ENCODE measurements at places on chromosomes 16 and 17. TPM values are rescaled to one million over a fixed set of nuclear protein-coding genes. Genes with fewer than 3 reads are reported as not detected.
A peak's percentile ranks its signal among the peaks of the same experiment; 100 is the strongest.

GRCh38 chr16:81798311-81799137 lies 19.4 kb downstream of the PLCG2 start:
- peak; percentile 97 for DNase-seq

- DNase-seq, result no peak
Observed at GRCh38 chr17:49457564-49458535, 37.2 kb upstream of the NGFR start.

- DNase-seq, result no peak
Observed at GRCh38 chr16:9687737-9688319, 494.4 kb downstream of the GRIN2A start.

DNA sequence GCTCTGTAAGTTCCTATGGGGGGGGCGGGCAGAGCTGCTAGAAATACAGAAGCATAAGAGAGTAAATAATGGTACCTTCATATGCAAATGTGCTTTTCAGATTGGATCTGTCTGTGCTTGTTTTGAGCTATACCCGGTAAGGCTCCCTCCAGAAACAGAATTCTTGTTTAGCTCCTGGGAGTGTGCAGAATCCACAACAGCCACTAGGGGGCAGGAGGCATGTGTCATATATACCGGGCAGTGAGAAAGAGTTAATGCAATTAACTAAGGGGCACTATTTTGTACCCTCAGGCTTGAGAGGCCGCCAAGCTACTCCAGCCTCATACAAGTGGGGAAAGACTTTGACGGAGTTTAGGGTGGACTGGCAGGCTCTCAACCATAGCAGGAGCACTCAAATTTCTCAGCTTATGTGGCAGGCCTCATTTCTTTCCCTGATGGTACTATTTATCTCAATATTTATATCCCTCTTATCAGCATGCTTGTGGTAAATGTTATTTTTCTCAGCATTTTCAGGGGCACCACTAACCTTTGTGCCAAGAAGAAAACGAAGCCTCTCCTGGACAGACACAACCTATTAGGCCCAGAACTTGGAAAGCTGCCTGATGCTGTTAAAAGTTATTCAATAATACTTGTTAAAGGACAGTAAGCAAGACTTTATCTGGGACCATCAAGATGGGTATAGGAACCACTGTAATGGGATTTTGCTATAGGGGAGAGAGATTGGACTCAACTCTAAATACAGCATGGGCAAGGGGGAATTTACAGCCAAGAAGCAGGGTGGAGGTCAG lies 10.7 kb upstream of the CENPV start:
- DNase-seq, result peak; percentile 61

- DNase-seq, result no peak
Observed at GRCh38 chr16:76941113-76941512, 249.9 kb upstream of the MON1B start.

- DNase-seq, result no peak
Observed at GRCh38 chr16:87795336-87795735, 29.6 kb upstream of the KLHDC4 start.

- DNase-seq, result no peak
Observed at GRCh38 chr17:36507266-36507665, 20.8 kb downstream of the ZNHIT3 start.

DNA sequence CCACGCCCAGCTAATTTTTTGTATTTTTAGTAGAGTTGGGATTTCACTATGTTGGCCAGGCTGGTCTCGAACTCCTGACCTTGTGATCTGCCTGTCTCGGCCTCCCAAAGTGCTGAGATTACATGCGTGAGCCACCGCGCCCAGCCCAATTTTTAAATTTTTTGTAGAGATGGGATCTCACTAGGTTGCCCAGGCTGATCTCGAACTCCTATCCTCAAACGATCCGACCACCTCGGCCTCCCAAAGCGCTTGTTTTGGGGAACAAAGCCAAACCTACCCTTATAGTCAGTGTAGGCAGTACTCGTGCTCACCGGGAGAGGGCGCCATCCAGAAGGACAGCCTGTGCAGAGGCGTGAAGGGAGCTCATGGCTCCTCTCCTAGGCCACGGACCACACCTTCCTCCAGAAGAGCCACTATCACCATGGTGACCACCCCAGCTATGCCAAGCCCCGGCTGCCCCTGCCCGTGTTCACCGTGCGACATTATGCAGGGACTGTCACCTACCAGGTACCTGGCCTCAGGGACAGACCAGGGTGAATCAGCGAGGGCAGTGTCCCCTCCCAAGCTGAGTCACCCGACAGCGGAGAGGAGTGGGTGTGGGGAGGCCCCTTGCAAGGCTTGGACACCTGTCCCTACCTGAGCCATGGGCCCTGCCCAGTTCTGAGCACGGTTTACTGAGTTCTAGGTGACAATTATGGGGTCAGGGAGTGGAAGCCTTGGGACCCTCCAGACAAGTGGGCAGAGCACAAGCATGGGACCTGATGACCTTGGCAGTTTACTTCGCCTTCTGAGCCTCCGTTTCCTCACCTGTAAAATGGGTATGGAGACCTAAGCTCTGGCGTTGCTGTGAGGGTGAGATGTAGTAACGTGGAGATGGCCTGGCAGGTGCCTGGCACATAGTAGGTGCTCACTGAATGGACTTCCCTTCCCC lies 13.7 kb downstream of the MYO15B start:
- DNase-seq, result no peak

DNA sequence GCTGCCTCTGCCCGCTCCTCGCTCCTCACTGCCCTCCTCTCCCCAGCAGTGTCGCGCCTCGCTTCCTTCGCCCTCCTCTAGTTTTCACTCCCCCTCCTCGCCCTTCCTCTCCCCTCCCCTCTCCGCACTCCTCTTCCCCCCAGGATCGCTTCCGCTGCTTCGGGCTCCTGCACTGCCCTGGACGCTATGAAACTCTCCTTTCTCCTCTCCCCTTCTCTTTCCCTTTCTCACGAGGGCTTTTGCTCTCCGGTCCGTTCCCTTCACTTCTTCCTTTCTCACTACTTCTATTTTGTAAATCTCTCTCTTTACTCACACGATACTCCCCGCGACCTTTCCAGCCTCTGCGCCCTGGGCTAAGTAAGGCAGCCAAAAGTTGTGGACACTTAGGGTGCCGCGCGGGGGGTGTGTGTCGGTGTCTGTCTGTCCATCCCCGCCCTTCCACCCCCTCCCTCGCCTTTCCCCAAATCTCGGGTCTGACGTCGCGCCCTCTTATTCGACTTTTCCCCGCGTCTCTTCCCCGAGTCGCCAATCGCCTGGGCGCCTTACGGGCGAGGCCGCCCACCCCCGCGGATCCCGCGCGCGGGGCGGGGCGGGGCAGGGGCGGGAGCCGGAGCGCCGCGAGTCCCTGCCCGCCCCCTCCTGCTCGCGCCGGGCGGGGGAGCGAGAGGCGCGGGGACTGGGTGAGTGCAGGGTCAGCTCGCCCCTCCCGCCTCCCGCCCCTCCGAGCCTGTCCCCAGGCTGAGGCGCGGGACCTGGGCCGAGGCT lies at the start of gene IRX3:
Gene IRX3 (minus strand): TSS at position 422 of the 765 bp plus-strand sequence. CDS start 737 bp downstream, outside the sequence.
- DNase-seq, result no peak

DNA sequence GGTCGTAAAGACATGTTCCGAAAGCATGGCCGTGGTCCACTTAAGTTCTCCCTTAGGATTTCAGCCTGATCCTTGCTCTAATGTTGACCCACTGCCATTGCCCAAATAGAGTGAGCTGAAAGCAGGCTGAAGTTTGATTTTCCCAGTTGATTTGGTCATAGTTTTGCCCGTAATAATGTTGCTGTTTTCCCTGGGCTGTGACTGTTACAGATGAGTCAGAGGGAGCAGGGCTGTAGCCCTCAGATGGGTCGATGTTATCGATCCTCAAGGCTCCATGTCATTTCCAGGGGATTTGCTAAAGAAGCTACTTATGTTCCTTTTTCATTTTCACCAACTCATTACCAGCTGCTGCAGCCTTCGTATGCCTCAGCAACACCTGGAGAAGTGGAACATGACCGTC lies 169.0 kb upstream of the ZFHX3 start:
- DNase-seq, result no peak

DNA sequence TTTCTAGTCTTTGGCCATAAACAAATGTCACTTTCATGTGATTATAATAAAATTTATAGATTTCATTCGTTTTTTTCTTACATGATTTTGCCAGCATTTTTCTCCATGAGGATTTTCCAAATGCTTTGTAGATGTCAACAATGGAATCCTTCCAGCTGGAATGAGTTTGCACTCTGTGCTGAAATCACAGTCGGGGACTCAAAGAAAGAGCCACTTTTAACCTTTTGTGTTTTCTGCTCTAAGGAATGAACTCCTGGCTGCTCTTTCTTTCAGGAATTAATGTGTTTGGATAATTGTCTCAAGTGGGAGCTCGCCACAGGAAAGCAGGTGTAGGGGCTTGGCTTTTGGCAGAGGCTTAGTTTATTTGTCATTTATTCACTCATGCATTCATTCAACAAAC lies 372.3 kb upstream of the SALL1 start:
- no peak for DNase-seq

DNA sequence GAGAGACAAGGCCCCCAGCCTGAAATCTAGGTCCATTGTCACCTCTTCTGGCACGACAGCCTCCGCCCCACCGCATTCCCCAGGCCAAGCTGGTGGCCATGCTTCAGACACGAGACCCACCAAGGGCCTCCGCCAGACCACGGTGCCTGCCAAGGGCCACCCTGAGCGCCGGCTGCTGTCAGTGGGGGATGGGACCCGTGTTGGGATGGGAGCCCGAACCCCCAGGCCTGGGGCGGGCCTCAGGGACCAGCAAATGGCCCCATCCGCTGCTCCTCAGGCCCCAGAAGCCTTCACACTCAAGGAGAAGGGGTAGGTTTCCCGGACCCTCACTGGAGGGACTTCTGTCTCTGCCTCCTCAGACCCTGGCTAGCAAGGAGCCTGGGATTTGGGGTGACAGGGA lies 1.0 kb downstream of the TEDC2 start:
- DNase-seq, result no peak

DNA sequence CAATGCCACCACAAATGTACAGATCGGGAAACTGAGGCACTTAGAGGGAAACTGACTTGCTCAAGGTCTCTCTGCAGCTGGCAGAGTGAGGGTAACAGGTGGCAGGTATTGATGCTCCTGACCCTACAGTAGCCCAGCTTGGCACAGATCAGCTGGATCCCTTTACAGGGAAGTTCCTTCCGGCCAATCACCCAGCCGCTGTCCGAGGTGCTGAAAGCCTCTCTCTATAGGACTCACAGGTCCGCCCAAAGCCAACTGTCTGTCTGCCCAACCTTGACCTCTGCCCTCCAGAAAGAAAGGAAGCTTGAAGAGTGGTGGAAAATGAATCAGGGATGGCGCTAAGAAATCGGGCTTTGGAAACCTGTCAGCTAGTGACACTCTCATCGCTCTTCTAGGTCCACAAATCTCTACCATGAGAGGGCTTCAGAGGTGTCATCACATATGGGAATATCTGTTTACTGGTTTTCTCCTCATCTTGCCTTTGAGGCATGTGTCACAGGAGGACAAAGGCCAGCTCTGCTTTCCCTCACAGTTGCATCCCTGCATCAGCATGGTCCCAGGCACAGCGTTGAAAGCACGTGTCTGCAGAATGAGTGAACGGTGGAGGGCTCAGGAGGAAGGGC lies 246.2 kb downstream of the KATNIP start:
- DNase-seq, result no peak

DNA sequence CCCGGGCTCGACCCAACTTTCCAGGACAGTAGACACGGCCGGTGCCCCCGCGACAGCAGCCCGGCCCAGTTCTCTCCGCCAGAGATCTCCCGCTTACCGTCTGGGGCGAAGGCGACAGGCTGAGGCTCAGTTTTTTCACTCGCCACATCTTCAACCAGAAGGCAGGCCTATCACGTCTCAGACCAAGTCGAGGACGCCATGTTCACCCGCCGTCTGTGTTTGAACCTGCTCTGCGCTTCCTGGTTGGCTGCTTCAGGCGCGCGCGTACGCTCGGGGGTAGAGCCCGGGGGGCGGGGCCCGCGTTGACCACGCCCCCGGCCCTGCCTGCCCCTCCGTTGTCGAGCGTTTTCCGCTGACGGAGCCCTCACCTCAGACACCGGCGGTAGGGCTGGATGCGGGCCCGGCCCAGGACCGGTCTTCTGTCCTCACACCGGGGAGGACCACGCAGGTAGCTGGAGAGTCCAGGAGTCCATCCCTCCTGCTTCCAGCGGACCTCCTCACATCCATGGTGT lies at the start of gene SPAG5:
Gene SPAG5 (minus strand): TSS at position 227 of the 512 bp plus-strand sequence. CDS start 79 bp downstream, at position 148.
- peak; percentile 80 for DNase-seq

- DNase-seq, result no peak
Observed at GRCh38 chr17:7204336-7204735, 15.3 kb downstream of the DLG4 start.

- DNase-seq, result no peak
Observed at GRCh38 chr17:28518578-28518977, 12.4 kb downstream of the FOXN1 start.

DNA sequence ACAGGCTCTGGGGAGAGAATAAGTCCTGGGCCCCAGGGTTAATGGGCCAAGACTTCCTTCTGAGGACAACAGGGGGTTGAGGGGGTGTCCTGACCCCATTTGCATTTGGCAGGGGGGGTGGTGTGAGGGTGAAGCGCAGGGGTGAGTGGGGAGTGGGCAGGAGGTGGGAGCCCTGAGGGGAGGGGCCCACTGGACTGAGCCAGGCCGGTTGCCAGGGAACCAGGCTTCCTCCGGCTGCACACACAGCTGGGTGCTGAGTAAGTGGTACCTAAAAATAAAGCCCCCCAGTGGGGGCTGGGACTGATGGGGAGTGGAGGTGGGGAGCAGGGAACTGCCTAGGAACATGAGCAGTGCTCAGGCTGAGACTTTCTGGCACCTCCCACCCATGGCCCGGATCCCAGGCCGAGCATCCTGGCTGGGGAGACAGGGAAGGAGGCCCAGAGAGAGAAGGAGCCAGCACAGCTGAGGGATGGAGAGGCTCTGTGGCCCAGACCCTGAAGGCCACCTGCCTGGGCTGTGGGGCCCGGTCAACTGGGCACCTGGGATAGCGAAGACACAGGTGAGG lies 7.5 kb upstream of the RASD1 start:
- no peak for DNase-seq

- DNase-seq, result no peak
Observed at GRCh38 chr16:12609937-12610699, 193.6 kb downstream of the CPPED1 start.

FTO gene
- 51.7 TPM for total RNA-seq

KRT40 gene
- not detected for total RNA-seq

TBX4 gene
- total RNA-seq, result not detected

ASGR1 gene
- total RNA-seq, result not detected

ALDH3A1 gene
- total RNA-seq, result not detected

TAC4 gene
- total RNA-seq, result not detected

CCDC154 gene
- total RNA-seq, result 0.26 TPM

NAA60 gene
- 39.7 TPM for total RNA-seq

CRHR1 gene
- total RNA-seq, result not detected

TBC1D3K gene
- not detected for total RNA-seq

TAX1BP3 gene
- total RNA-seq, result 24.6 TPM

DVL2 gene
- 40.0 TPM for total RNA-seq

COL1A1 gene
- 7.7 TPM for total RNA-seq

Data from GM12878 (cell line).